ENCODE measurements at places on chromosomes 5 and 9.

DNA sequence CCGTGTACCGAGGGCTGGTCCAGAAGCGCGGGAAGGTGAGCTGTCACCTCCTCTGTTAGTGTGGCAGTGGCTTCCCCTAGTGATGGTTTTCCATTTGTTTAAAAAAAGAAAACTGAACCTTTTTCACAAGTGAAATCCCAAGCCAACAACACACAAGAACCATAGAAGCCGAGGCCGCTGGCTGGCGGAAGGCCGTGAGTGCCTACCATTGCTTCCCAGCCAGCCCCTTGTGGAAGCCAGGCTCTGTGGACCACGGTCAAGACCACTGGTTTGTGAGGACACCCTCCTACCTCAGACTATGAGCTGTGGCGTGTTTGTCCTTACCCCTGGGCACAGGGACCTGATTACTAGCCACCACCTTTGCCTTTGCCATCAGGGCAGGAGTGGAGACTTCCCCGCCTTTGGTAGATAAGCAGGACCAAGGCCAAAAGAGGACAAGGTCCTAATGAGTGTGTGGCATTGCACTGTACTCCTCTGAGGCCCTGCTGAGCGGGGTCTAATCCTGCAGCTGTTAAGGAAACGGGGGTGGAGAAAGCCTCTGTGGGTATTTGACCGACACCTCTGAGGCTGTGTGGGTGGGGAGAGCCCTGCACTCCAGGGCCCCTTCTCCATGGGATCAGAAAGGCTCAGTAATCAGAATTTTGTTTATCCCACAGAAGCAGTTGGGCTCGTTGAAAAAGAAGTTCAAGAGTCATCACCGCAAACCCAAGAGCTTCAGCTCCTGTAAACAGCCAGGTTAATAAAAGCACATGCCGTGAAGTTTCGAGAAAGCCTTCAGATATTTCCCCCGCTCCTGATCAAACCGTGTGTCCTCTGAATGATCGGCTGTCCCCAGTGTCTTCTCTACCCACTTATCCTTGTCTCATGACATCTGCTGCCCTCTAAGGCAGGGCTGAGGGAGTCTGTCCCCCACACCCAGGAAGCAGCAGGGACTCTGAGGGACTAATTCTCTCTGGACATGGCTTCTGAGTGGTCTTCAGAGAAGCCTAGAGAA, 4.3 kb downstream of the SURF2 start:
- no peak for DNase-seq

GRCh38 chr5:171624396-171624795, 161.2 kb upstream of the SMIM23 start:
- DNase-seq, result no peak

DNA sequence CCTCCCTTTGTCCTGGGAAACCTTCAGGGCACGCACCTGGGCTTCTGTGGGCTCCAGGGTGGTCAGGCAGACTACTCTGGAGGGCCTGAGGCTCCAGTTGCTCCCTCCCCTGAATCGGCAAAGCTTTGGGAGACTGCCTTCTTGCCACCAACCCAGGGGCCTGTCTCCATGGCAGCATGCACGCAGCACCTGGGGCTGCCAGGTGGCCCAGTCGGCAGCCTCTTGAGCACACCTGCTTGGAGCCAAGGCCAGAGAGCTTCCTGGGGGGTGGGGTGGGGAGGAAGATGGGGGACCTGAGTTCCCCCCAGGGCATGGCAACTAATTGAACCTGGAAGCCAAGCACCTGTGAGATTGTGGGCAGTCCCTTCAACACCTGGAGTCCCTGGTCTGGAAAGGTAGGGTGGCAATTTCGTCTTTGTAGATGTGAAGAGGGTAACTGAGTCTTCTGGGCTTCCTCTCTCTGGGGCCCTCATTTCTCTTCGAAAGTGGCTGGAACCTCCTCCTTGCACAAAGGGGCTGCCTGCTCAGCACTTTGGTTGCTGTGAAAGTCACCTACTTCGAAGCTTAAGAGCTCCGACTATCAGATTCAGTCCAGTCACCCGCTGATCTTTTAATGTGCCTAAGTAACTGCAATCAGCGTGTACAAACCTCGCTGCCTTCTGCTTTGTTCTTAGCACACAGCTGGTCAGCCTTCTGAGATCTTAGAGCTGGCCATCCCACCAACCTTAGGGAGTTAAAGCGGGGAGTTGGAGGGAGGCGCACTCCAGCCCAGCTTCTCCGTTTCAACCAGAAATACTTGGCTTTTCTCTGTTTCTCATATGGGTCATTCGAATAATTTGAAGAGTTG, 4.0 kb downstream of the RNF183 start:
- DNase-seq, result peak; percentile 99

- no peak for DNase-seq
Observed at GRCh38 chr5:10446490-10446889, 4.8 kb downstream of the ROPN1L start.

DNA sequence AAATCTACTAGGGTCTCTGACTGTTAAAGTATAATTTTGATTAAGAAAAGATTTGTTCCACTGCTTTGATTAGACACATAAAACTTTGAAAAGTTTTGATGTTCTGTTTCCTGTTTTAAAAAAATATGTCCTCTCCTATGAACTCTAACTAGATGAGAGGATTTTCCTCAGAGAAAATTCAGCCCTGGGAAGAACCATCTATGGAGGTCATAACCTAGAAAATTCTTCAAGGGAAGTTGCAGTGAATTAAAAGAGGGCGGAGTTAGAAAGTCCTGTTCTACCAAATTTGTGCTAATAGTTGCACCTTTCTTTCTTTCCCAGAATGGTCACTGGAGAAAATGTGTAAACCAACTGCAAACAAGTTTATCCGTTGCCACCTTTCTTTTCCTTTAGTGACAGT, 27.7 kb downstream of the PIK3R1 start:
- no peak for DNase-seq

- DNase-seq, result no peak
Observed at GRCh38 chr9:13608451-13608850, 329.0 kb upstream of the MPDZ start.

DNA sequence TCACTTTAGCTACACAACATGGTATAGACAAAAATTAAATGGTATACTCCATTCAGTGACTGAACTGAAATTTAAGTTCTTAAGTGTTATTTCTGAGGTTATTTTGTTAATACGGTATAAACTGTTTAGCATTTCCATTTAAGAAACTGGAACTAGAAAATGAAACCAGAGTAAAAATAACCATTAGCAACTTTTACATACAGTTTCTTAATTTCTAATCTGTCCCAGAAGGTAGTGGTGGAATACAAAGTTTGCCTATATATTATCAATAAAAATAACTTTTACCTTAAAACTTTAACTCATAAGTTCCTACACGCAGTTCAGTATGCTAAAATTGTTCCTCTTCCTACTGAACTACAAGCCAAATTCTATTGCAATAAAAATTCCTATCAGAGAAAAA, 10.3 kb downstream of the GOLPH3 start:
- DNase-seq, result no peak

DNA sequence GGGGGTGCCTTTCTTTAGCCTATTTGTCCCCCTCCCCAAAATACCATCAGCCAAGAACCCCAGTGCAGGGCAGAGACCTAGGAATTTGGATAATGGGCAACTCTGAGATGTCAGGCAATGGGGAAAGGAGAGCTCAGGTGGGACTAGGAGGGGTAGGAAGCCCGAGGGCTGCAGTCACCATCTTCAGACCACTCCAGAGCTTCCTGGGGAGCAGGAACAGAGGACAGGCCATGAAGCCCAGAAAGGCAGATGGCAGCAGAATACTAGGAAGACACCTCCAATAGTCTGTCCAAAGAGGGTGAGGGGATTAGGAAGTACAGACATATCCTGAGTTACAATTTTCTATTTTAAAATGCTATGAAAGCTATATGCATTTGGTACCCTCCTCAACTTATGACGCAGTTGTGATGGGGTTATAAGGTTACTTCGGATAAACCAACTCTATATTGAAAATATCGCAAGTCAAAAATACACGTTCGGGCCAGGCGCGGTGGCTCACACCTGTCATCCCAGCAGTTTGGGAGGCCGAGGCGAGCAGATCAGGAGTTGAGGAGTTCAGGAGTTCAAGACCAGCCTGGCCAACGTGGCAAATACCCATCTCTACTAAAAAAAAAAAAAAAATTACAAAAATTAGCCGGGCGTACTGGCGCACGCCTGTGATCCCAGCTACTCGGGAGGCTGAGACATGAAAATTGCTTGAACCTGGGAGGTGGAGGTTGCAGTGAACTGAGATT, 34.6 kb upstream of the IL17B start:
- no peak for DNase-seq

DNA sequence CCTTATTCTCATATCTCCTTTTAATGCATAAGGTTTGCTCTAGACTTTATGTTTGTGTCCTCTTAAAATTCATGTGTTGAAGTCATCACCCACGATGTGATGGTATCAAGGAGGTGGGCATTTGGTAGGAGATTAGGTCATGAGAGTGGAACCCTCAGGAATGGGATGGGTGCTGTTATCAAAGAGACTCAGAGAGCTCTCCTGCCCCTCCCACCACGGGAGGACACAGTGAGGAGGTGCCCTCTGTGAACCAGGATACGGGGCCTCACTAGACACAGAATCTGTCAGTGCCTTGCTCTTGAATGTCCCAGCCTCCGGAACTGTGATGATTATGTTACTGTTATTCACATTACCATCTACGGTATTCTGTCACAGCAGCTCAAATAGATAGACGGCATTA, 359.0 kb downstream of the IRX1 start:
- DNase-seq, result no peak

All from NCI-H510A treated with DMSO at 0.1 percent for 48 hours (cell line).